ENCODE measurements at places on chromosomes 2 and 18. TPM values are rescaled to one million over a fixed set of nuclear protein-coding genes. Genes with fewer than 3 reads are reported as not detected.

Gene REG3A
- total RNA-seq = not detected

Gene RTP5
- not detected for total RNA-seq

Gene NHEJ1
- 20.2 TPM for total RNA-seq

Gene SCN2A
- 0.89 TPM for total RNA-seq

Gene SNTG2
- not detected for total RNA-seq

Gene GAREM2
- 2.3 TPM for total RNA-seq
